Muscle of leg (tissue), 16 donors: ENCODE measurements at places on chromosomes 2 and 18. TPM values are rescaled to one million over a fixed set of nuclear protein-coding genes. Genes with fewer than 3 reads are reported as not detected.

GRCh38 chr2:122028371-122029100, 273.1 kb downstream of the TSN start:
- no peak for DNase-seq

DNA sequence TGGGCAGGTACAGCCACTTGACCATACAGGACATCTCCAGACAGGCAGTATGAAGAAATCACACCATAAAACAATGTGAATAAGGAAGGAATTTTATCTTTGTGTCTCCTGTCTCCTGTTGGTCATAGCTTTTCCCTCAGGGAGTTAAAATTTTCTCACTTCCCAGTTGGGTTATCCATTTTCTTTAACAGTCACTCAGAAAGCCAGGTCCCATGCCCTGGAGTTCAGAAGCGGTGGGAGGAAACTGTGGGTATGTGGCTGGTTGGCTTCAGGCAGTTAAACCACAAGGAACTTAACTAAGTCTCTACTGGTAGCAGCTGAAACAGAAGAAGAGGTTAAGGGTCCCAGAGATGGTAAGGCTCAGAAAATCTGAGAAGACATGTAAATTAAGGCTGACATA, 6.5 kb upstream of the SMAD2 start:
- no peak for DNase-seq

DNA sequence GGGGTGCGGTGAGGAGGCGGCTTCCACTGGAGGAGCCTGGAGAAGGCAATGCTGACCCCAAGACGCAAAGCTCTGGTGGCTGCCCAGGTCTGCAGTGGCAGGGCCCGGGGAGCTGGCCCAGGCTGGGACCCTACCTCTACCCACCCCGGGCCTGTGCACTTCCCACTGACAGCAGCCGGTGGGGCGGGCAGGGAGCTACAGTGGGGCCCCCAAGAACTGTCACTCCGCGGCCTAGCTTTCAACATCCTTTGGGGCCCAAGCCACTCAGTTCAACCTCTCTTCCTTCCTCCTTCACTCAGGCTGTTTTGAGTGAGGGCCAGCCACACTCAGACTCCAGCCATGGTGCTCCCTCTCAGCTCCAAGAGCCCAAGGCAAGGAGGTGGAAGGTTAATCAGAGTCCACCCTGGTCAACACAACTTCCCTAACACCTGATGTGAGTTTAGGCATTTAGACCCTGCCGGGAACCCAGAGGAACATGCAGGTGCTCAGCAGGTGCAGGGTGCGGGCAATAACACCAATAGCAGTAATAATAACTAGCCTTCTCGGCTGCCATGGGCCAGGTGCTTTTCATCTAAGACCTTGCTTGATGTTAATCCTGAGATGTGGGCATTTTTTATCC, 93.6 kb downstream of the ZFP36L2 start:
- DNase-seq, result no peak

- DNase-seq, result no peak
These were observed 1.1 kb downstream of the PRLH start for GRCh38 chr2:237567276-237568029.

The NDC80 gene
- total RNA-seq, result 12.5 TPM

DNA sequence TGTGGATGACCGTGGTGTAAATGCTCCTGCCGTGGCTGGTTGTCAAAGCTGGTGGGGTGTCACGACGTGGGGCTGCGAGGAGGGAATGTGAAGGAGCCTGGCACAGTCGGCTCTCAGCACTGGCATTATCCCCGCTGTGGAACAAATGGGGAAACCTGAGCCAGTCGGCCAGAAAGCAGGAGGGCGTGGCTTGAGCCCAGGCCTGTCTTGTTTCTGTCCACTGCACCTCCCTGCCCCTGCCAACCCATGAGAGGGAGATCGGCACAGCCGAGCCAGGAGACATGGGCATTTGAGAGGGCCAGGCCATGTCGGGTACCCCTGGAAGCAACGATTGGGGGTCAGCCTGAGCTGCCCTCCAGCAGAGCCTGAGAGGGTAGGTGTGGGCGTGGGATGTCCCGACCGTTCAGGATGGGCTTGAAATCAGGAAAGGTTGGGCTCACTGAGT, 44.5 kb downstream of the PDIA6 start:
- DNase-seq, result peak; percentile 50

DNA sequence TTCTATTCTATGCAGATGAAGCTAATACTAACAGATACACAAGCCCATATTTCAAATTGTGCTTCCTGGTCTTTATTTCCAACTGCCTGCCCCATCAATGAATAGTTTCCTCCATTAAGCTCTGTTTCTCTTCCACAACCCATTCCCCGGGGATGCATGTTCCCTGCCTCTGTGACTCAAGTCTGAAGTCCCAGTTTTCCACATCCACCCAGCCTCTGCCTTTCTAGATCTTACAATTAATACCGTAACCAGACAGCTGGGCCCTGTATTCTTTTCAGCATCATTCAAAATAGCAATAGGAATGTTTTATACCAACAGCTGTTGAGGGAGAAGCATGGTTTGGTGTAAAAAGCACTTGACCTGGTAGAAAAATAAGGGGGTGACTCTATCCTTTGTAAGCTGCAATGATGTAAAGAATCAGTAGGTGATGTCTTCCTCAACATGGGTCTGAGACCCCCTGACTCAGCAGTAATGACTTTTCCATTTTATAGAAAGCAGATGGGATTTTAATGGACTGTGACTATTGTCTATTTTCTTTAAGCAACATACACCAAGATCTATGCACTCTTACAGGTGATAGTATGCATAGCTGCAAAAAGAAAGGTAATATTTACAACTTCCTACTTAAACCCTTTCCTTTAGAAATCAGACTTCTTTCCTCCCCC, 46.1 kb upstream of the DAPL1 start:
- DNase-seq, result peak; percentile 63

The EPB41L3 gene
- 80.6 TPM for total RNA-seq

- no peak for DNase-seq
These were observed 381.2 kb downstream of the LPIN1 start for GRCh38 chr2:12127638-12128037.

The OTOF gene
- 10.6 TPM for total RNA-seq

The TMEM163 gene
- 0.66 TPM for total RNA-seq

DNA sequence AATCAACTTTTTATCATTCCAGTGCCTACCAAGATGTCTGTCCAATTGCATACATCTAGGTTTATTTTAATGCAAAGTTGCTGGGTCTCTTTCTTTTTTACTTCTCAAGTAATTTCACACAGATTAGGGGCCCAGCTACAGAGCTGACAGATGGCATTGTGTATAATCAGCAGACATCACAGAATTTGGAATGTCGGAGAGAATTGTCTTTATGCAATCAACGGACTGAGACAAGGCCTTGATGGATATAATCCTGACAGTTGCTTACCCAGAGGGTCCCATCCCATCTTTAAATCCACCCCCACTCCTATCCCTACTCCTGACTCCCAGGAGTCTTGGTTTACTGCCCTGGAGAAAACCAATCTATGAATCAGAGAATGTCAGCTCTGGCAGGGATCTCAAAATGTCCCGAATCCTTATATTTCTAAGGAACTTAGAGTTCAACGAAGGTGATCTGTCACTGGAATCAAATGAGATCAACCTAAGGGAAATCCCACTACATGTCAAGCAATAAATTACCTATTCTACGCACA, 142.0 kb downstream of the LRATD1 start:
- DNase-seq, result no peak

GRCh38 chr2:239722760-239723470, 302.2 kb downstream of the NDUFA10 start:
- DNase-seq, result no peak

The KIF5C gene
- total RNA-seq, result 0.66 TPM

- no peak for DNase-seq
These were observed 206.2 kb downstream of the RTP5 start for GRCh38 chr2:242075696-242076095.

DNA sequence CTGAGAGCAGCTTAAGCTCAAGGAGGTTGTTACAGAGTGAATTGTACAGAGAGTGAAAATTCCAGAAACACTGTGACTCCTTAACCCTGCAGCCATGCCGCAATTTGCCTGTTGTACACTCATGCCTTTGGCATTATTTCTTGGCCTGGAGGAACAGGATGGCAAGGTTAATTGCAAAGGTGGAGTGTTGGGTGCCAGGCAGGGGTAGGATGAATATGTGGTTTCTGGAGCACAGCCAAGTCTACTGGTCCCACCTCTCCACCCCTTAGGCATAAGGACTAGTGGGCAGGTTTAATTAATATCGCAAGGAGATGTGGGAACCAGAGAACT, 250.2 kb downstream of the LRRTM1 start:
- DNase-seq, result no peak

GRCh38 chr2:3280683-3281520, 96.7 kb downstream of the EIPR1 start:
- no peak for DNase-seq

DNA sequence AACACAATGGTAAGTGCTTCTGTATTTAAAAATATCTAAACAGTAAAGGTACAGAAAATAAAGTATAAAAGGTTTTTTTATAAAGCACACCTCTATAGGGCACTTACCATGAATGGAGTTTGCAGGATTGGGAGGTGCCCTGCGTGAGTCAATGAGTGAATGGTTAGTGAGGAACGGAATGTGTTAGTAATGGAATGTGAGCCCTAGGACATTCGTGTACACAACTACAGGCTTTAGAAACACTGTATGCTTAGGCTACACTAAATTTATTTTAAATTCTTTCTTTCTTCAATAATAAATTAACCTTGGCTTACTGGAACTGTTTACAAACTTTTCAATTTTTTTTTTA, 337.9 kb upstream of the SLC39A10 start:
- DNase-seq, result no peak

DNA sequence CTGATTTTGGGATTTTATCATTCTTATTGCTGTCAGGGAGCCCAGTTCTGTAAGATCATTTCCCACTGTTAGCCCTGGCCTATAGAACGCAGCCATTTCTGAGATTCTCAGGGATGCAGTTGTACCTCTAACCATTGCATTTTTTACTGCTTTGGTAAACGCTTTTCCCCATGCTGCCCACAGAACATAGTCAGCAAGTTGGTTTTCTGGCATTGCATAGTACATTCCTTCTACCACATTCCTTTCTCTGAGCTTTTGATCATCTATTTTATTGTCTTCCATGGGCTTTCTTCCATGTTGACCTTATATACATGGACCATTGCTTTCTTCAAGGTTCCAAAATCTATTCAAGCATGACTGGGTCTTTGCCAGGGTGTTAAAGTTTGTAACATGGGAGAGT, 86.8 kb upstream of the ST6GAL2 start:
- DNase-seq, result no peak

DNA sequence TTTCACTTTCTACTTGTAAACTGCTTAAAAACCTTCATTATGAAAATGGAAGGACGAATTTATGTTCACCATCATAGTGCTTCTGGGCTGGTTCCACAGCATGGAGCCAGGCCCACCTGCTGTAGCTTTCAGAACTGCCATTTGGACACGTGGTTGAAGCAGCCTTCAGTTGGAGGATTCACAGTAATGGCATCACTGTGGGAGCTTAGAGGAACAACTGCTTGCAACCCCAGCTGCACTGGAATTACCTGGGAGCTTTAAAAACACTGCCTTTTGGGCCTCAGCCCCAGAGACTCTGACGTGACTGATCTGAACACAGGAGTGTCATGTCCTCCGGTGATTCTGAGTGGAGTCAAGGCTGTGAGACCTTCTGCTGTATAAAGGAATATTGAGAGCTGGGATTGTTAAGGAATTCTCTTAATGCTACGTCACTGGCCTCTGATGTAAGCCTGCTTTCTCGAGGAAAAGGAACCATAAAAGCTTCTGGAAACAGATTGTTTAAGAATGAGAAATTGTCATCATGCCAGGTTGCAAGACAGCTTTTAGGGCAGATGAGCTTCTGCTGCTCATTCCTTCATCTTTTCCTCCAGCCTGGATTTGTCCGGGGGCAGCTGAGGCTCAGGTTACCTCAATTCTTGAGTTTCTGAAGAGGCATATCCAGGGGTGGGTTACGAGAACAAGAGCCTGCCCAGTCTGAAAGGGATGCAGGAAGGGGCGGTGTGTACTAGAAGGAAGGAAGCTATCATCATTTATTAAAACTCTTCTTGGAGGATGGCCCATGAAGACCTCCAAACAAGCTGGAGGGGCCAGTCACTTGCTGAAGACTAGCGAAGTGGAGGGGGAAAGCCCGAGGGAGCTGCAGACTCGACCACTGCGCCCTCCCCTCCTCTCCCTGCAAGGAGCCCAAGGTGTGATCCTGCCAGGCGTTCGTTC, 1.3 kb upstream of the IL1R1 start:
- peak; percentile 88 for DNase-seq

DNA sequence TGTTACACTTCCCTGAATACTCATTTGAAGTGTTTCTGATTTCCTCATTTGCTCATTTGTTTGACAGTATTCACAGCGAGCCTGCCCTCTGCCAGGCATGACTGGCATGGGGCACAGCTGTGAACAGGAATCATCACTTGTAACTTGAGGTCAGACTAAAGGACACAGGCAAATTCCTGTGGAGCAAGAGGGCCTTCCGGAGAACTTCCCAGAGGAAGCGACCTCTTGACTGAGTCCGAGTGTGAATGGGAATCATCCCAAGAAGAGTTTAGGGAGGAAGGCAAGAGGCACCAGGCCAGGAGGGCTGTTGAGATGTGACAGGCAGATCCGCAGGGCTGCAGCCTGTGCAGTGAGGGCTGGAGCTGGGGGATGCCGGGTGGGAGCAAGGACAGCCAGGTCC, 45.4 kb downstream of the LIMS1 start:
- peak; percentile 61 for DNase-seq

DNA sequence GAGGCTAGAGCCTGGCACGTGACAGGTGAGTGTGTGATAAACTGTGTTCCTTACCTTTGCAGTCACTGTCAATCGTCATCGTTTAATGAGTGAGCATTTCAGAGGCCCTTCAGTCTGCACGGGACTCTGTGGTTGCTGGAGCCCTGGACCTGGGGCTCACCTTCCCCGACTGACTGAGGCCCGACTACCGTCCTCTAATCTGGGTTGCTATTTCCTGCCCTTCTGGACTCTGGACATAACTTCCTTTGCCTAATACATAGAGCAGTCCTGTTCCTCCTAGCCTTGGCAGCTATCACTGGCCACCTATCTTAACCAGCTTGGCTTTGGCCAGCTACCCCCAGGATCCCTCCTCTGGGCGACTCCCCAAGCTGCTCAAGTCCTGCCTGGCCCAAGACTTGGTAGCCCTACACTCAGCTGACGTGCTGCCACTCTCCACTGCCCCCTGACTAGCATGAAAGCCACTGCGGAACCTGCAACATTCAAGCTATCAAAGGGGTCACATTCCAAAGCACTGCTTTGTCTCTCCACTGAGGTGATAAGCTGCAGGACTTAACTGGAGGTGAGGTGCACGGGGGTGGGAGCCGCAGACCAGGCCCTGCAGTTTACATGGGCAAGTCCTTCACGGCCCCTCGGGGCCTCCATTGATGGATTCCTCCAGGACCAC, 11.1 kb upstream of the RAB17 start:
- no peak for DNase-seq

GRCh38 chr2:160550048-160550447, 56.4 kb upstream of the RBMS1 start:
- no peak for DNase-seq

The ABCB11 gene
- total RNA-seq, result 0.04 TPM

- DNase-seq, result no peak
These were observed 204.2 kb downstream of the TMEM247 start for GRCh38 chr2:46683541-46683940.

- DNase-seq, result peak; percentile 8
These were observed 62.2 kb downstream of the SPIRE1 start for GRCh38 chr18:12595571-12596255.

The LRP2 gene
- total RNA-seq, result 0.13 TPM

GRCh38 chr2:101745711-101746694, 48.5 kb downstream of the MAP4K4 start:
- DNase-seq, result peak; percentile 48

- no peak for DNase-seq
These were observed 422.9 kb upstream of the ST6GAL2 start for GRCh38 chr2:107308835-107309234.
